ENCODE measurements at places on chromosomes 6 and 20. TPM values are rescaled to one million over a fixed set of nuclear protein-coding genes. Genes with fewer than 3 reads are reported as not detected.

GRCh38 chr6:165227644-165228329, 81.6 kb downstream of the C6orf118 start:
- peak; percentile 73 for DNase-seq

THBS2 gene
- total RNA-seq = 519 TPM

GSTA3 gene
- total RNA-seq = not detected

DNA sequence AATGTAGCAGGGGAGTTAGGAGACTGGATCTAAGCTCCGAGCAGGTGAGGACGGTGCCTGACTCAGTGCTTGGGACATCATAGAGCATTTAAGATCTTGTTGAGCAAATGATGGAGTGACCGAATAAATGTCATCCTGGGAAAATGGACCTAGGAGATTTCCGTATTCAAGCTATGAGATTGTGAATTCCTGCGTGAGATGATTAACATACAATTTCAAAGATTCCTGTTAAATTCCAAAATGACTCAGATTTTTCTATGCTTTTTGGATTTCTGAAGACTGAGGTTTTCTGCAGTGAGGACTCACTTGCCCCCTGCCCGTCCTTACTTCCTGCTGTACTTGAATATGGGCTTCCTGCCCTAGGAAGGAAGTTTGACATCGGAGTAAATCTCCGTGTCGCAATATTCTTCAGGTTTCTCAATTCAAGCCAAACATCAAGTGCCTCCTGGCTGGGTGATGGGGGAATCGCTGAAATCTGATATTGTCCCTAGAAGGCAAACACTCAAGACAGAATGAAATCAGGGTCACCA, 5.2 kb downstream of the SYTL3 start:
- peak; percentile 60 for DNase-seq

- peak; percentile 86 for DNase-seq
These were observed 31.4 kb upstream of the MARCKS start for GRCh38 chr6:113825781-113826180.

DNA sequence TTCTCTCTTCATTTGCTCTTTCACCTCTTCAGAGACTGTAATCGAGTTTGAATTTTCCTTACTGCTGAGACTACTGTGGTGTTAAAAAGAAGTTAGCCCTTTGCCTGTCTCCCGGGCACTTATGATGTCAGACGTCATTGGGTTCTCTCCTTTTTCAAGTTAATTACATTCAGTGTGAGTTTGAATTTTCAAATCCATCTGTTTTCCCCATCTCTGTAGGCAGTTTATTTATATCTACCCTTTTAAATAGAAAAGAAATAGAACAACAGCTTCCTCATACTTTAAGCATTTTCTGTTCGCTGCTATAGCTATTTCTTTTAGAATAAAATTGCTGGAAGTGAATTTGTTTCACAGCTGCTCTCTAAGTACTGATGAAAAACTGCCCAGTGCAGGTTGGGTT, 81.4 kb downstream of the MCHR2 start:
- DNase-seq = no peak

GRCh38 chr6:104505838-104506237, 353.9 kb downstream of the HACE1 start:
- no peak for DNase-seq

TINAG gene
- total RNA-seq = not detected

MDC1 gene
- 12.1 TPM for total RNA-seq

DNA sequence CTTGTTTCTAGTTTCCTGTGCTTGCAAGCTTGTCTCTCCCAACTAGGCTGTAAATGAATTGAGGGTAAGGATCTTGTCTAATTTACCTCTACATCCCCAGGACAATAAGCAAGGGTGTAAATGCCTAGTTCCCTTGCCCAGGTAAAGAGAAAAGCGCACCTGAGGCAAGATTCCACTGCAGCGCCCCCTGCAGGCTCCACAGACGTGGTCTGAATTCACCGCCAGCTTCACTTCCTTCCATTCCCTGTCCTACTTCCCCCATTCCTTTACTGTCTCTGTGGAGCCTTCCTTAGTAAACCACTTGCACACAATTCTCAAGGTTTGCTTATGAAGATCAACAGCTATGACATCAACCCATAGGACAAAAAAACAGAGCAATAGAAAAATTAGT, 42.3 kb downstream of the ANKEF1 start:
- DNase-seq = no peak

DNA sequence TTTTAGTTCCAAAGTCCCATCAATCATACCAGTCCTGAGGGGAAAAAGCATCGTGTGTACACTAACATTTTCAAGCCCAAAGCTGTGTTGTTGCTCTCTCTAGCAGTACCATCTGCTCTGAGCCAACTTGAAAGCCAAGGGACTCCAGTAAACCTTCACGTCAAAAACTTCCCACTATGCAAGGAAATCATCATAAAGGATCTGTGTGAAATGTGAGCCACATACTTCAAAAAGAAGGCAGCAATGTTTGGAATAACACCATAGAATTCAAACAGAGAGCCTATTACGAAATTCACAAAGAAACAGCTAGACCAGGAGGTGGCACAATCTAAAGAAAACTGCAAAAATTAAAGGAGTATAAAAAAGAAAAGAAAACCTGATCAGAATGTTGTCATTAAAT, 399.8 kb upstream of the EPHA7 start:
- peak; percentile 3 for DNase-seq

DNA sequence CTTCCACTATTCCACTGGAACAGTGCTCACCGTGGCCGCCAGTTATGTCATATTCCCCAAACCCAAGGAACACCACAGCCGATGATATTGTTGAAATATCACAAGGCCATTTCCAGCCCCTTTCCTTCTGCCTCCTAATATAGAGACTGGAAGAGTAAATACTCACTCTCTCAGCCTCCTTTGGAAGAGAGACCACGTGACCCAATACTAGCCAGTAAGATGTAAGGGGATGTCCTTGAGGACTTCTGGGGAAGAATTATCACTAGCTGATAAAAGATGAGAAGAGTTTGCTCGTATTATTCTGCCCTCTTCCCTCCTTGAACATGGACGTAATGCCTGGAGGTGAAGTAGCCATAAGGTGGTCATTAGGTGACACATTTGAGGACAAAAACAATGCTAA, 13.5 kb downstream of the MAK start:
- no peak for DNase-seq

EMILIN3 gene
- total RNA-seq = not detected

- no peak for DNase-seq
These were observed 261.3 kb downstream of the ESR1 start for GRCh38 chr6:152068622-152069261.

DNA sequence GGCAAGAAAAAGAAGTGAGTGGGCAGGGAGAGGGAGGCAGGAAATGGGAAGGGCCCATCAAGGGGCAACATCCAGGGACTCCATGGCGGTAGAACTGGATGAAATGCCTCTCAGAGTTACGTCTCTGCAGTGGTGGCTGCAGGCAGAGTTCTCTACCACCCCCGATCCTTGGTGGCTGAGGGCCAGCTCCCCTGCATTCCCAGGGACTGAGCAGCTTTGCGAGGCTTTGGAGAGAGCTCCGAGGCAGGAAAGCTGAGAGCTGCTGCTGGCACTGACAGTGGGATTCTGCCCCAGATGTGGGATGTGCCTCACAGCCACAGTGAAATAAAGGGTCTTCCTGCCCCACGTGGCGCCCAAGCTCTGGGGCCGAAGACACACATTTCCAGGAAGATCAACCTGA, 236.6 kb downstream of the SLC24A3 start:
- no peak for DNase-seq

GRCh38 chr6:133468591-133468990, 227.4 kb downstream of the EYA4 start:
- DNase-seq = no peak

DNA sequence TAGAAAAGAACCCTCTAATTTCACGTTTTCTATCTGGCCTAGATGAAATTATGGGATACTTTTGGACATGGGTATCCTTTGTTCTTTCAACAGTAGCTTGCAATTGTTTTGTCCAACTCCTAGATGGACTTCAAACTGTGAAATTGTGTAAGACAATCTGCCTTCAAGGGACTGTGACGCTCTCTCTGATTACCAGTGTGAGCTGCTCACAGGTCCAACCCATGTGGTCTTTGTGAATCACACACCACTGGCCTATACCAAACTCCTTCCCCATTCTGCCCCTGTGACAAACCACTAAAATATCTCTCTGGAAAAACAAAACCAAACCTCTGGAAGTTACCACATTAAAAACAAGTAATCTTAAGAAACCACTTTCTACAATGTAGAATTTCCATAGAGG, 59.5 kb downstream of the NINL start:
- DNase-seq = peak; percentile 97

- no peak for DNase-seq
These were observed 63.8 kb downstream of the ELOVL5 start for GRCh38 chr6:53284901-53285300.

GRCh38 chr6:26271668-26272024, 93.4 kb upstream of the BTN3A2 start:
- DNase-seq = no peak

GRCh38 chr6:39884696-39885095, 49.6 kb downstream of the MOCS1 start:
- DNase-seq = peak; percentile 70

DNA sequence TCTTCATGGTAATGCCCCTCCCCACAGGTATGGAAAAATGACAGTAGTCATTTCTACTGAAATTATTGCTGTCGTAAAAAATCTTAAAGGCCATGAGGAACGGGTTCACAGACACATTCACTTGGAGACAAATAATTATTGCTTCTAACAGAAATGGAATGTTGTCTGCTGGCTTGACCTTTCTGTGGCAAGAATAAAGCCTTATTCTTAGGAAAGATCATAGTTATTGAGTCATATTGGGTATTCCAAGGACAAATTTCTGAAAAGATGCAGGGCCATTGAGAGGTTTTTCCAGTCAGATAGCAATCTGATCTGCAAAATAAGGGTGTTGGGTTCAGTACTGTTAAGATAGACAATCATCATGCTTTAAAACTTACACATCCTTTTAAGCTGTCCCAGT, 29.2 kb downstream of the AKAP7 start:
- DNase-seq = peak; percentile 33

C20orf204 gene
- total RNA-seq = 1.6 TPM

DNA sequence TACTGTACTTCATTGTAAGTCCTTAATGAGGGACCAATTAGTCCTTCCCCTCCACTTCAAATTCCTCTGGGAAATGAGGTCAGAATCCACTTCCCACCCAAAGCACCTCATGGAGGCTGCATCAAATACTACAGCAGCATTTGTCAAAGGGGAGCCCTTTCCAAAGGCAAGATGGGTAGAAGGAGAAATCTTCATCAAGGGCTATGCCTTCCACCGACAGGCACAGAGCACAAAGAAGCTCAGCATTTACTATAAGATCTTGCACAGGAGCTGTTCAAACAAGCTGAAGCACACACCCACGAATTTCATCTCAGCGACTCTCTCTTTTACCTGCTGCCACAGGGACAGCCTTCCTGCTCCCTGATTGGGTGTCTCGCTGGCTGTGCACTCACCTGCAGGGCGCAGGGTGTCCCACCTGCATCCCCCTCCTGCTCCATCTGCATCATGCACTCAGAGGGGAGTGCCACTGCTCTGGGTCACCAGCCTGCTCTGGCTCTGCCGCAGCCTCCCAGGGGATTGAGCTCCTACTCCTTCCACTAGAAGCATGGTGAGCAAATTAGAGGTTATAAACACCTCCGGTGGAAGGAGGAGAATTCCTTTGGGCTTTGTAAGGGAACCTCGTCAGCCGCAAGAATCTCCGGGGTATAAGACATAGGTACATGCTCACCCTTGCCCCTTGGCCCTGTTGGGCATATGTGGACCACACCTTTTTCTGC, 164.5 kb downstream of the ATXN1 start:
- no peak for DNase-seq

DNA sequence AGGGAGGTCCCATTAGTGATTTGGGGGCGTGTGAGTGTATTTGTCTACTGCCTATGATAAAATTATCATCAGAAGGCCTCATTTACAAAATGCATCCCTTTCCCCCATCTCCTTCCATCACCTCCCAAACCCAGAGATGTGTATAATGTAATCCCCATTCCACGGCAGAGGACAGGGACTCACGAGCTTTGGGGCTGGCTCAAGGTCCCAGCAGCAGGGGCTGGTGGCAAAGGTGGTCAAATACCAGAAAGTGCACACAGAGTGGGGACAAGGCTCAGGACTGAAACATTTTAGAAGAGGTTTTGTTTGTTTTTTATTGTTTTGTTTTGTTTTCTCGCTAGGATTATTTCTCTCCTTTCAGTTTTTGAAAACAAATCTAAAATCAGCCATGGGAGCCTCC, 68.5 kb upstream of the TOP1 start:
- no peak for DNase-seq

- DNase-seq = no peak
These were observed 16.5 kb downstream of the UQCC2 start for GRCh38 chr6:33694977-33695376.

DNA sequence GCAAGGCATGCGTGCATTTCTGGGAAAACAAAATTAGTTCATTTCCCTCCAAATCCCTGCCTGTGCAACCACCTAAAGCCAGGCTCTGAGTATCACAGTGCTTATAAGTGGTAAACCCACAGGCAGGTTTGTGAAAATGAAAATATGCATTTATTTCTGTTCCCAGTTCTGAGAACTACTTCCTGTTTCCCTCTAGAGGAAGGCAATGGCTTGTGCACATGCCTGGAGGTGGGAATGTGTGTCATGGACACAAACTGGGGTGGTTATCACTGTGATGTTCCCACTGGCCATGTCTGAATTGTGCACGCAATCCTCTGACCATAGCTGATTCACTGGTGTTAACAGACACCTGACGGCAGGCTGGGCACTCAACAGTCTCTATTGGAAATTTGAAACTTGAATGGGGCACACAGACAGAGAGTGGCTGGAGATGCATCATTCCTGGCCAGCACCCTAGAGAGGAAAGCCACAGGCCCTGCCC, 26.3 kb downstream of the FAM110A start:
- DNase-seq = no peak

GRCh38 chr20:47666304-47666703, 119.0 kb downstream of the SULF2 start:
- no peak for DNase-seq

DNA sequence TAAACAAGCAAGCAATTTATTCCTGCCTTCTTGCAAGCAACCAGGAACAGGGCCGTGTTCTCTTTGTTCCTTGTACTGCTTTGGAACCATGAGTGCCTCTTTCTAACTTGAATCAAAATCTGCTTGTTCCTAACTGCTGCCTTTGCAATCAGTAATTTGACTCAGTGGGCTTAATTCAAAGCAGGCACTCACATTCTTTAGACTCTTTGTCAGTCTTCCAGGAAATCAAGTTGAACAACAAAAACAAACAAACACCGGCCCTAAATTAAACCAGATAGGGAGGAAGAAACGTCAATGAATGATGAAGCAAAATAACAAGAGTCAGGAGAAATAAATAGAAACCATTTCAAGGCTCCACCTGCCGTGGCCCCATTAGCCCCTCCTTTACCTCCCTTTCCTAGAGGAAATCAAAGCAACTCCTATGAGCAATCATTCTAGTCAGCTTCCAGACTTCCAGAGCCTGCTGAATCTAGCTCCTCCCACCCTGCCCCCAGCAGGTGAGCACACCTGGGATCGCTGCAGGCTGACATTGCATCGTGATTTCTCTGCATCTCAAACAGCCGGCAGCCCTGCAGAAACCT, 582.2 kb upstream of the FLRT3 start:
- no peak for DNase-seq
